ENCODE measurements at places on chromosomes 7 and 10. TPM values are rescaled to one million over a fixed set of nuclear protein-coding genes. Genes with fewer than 3 reads are reported as not detected.

DNA sequence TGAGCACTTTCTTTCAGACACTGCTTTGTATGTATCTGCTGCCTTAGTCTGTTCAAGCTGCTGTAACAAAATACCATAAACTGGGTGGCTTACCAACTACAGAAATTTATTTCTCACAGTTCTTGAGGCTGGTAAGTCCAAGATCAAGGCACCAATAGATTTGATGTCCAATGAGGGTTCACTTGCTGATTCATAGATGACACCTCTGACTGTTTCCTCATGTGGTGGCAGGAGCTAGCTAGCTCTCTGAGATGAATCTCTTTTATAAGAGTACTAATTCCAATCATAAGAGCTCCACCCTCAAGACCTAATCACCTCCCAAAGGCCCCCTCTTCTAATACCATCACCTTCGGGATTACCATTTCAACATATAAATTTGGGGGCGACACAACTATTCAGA, 76.6 kb upstream of the ADO start:
- DNase-seq: no peak

DNA sequence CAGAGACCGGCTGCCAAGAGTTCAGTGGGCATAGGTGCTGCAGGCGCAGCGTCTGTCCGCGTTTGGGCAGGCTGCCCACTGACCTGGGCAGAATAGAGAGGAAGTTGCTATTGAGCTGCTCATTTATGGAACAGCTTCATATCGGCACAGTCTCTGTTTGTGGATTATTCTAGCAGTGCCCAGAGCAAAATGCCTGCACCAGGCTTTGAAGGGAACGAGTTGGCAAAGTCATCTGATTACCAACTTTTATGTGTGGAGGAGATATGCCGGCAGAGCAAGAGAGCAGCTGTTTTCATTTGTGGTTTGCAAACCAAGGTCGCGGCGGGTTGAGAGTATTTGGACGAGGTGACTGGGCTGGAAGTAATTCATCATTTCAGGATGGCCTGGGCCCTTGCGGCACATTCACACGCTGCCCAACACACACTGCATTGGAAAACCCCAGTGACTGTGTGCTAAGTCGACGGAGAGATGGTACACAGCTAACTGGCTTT, 228.5 kb downstream of the TCERG1L start:
- no peak for DNase-seq

- no peak for DNase-seq
Observed at GRCh38 chr7:10799475-10799874, 174.2 kb upstream of the PHF14 start.

GRCh38 chr10:5968037-5968680, 9.2 kb downstream of the IL15RA start:
- DNase-seq: no peak

DNA sequence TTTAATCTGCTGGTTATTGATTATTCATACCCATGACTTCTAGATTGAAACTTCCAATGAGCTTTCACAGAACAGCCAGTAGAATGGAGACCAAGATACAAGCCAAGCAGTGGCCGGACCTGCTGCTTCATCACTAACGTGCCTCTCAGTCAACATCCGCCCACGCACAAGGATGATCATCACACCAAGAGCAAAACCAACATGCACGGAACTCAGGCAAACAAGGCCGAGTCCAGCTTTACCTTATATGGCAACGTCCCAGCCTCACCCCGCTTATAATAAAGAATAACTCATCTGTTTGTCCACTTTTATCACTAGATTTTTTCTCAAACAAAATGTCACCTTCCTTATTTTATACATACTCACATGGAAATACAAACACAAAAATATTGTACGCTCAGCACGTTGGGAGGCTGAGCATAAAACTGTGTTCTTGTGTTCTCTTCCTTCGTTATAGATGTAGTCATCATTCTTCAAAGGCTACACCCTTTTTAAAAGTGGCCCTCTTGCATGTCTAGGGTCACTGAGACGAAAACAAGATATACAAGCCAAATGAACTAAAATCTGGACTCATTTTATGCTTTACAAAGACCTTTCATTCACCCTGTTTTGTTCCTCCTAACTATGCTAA, 122.7 kb downstream of the SFMBT2 start:
- no peak for DNase-seq

DNA sequence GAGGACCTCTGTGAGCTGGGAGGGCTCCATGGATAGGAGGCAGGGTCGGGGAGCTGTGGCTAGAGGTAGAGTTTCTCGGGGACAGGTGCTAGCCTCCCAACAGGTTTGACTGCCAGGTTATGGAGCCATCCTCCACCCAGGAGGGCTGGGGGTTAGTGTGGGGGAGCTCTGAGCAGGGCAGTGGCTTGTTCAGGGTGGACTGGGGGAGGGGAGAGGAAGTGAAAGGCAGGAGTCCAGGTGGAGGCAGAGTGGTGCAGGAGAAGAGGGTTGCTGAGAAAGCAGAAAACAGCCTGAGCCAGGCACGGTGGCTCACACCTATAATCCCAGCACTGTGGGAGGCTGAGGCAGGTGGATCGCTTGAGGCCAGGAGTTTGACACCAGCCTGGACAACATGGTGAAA, 40.5 kb upstream of the HSPB1 start:
- no peak for DNase-seq

DNA sequence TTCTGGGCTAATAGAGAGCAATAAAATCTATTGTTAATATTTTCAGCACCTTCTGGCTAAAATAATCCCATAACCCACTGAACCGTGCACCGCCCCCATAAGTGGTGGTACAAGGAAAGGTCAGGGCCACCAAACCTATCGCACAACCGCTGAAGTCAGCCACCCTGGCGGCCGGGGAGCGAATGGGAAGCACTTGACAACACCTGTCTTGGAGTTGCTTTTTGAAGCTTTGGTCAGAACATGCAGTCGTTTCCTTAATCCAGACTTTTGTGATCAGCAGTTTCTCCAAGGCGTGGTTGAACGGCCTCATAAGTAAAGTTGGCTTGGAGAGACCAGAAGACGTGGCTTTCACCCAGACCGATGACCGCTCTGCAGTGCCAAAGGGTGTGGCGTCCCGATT, 97.4 kb downstream of the DNAJB6 start:
- DNase-seq: no peak

DNA sequence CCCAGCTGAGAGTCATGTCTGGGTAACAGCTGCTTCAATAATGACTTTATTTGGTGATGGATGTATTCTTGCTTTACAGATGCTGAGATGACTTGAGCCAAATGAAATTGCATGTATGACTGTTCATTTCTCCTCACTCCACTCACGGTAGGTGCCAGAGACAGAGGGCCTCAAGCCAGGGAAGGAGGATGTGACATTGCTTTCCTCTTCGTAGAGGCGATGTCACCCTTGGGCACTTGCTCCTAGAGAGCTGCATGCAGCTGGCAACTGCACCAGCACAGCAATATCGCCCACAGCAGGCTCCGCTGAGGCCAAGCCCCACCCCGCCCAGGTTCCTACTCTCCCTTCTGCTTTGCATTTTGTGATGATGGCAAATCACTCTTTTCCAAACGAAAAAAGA, 116.6 kb upstream of the AOAH start:
- no peak for DNase-seq

DNA sequence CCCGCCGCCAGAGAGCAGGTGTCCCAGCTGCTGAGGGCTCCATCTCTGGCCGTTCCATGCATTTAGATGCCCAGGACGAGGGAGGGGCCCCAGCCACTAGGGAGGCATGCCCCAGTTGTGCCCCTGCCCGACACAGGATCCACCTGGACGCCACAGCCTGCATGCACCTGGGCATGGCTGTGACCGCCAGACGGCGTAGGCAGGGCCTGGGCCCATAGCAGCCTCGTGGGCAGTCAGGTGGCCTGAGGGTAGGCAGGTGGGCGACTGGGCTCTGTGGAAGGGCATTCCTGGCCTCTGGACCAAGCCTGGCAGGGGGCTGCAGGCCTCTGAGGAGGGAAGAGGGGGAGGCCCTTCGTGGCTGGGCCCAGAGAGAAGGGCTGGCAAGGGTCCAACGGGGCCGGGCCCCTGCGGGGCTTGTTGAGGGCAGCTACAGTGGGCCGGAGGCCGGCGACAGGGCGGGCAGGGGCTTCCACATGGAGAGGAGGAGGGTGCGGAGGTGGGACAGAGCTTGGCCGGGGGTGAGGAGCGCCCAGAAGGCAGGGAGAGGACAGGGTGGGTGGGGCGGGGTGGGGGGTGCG, 76.0 kb upstream of the NKX6-2 start:
- peak; percentile 15 for DNase-seq

GRCh38 chr10:4003348-4003973, 218.5 kb upstream of the KLF6 start:
- DNase-seq: no peak

- DNase-seq: no peak
Observed at GRCh38 chr10:29598851-29599311, 35.9 kb downstream of the SVIL start.

DNA sequence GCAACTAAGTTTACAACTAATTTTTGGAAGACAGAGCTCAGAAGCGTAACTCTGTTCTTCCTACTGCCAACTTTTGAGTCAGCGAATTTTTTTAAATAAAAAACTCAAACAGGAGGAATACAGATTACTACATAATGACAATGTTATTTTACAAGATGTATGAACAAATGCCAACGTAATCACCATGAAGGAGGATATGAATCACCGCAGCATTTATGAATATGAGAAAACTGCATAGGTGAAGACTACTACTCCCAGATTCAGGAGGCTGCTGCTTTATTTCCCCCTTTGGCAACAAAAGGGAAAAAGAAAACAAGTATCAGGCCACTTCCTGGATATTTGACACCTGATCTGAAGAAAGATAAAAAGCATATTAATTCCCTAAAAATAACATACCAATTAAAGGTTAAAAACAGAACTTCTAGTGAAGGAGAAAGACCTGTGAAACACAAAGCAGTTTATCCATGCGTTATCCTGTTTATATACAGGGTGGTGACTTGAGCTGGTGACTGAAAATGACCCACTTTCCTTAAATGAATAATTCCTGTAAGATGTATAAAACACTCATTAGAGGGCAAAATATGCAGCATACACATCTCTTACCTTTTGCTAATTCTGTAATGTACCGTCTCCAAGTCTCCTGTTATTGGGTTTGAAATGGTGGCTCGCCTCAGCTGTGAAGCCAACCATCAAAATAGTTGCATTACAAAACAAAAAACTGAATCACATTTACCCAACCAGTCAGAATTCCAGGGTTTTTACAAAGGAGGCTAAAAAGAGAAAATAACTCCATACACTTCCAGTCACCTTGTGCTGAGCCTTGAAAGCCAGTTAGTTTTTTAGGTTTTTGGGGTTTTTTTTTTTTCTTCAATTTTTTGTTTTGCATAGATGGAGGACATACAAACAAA, 52.0 kb downstream of the P4HA1 start:
- no peak for DNase-seq

DNA sequence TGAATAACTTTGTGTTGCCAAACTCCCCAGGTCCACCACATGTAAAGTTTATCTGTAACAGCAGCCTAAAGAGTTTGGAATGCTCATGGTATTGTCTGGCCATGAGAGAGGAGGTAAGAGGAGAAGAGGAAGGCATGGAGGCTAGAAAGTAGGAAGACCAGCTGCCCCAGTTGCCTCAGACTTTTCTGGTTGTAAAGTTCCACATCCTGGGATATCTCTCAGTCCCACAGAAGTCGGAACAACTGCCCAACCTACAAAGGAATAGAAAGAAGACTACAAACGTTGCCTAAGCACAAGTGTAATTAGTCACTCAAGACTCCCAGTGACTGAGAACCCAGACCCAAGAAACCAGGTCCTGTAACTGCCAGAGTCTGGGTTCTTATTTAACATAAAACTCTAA, 47.3 kb downstream of the CREB3L2 start:
- no peak for DNase-seq

GRCh38 chr7:117698018-117698417, 175.2 kb downstream of the CTTNBP2 start:
- DNase-seq: no peak

- DNase-seq: no peak
Observed at GRCh38 chr7:50282813-50283605, 21.5 kb upstream of the IKZF1 start.

The CLCN1 gene
- total RNA-seq: 0.08 TPM

The LIPM gene
- total RNA-seq: not detected

The GIMAP1 gene
- 43.0 TPM for total RNA-seq

The CLDN3 gene
- not detected for total RNA-seq
